Epithelial cell of alveolus of lung (primary cell): ENCODE measurements at places on chromosomes 6 and 20. TPM values are rescaled to one million over a fixed set of nuclear protein-coding genes. Genes with fewer than 3 reads are reported as not detected.

ZFP57 gene
- total RNA-seq = 0.65 TPM in 1 of 2 replicates, not detected in the other

MEP1A gene
- total RNA-seq = not detected in 2 replicates

MTG2 gene
- total RNA-seq = 16.2 and 40.8 TPM in 2 replicates

MUC21 gene
- not detected in 2 replicates for total RNA-seq

PROCR gene
- 80.6 and 95.7 TPM in 2 replicates for total RNA-seq

SEC63 gene
- 11.5 and 23.6 TPM in 2 replicates for total RNA-seq

TPD52L1 gene
- total RNA-seq = 0.96 and 5.2 TPM in 2 replicates

SNAI1 gene
- 11.7 and 12.4 TPM in 2 replicates for total RNA-seq

CDC40 gene
- total RNA-seq = 13.4 and 24.1 TPM in 2 replicates

TBP gene
- 12.2 and 15.5 TPM in 2 replicates for total RNA-seq

SMLR1 gene
- not detected in 2 replicates for total RNA-seq

TUBB2B gene
- total RNA-seq = 2.3 and 19.0 TPM in 2 replicates

BMP6 gene
- 1.2 and 1.7 TPM in 2 replicates for total RNA-seq
